ENCODE measurements at places on chromosomes 7 and 10.
A peak's percentile ranks its signal among the peaks of the same experiment; 100 is the strongest.

DNA sequence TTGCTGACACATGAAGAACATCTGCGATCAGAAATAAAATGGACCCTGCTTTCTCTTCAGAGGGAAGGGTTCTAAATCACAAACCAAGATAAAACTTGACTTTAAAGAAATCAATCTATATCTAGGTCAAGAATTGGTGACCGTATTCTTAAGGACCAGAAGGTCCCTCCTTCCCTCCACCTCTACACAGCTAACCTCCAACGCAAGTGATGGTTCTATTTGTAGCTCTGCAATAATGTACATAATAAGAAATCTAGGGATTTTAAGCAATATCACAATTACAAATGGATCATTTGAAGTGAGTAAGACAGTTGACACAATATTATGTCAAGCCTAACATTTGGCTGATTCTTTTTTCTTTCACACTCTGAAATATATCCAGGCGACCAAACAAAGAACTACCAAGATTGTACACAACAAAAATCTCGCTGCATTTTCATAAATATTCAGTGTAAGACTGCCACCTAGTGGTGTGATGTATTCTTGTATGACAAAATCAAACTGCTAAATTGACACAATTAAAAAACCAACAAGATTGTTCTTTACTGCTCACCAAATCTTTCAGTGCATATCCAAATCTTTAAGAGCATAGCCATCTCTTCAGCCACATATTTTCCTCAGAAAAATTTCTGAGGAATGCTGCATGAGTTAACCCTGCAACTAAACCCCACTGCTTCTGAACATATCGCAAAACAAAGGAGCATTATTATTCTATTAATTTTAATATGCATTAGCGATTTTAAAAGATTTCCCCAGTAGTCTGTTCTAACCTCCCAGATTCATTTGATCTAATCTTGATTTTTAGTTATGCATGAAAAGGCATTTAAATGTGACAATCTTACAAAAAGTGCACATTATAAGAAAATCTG, 44.5 kb downstream of the ICA1 start:
- DNase-seq: peak; percentile 78

GRCh38 chr10:118501637-118502440, 93.6 kb downstream of the PRLHR start:
- peak; percentile 22 for DNase-seq

DNA sequence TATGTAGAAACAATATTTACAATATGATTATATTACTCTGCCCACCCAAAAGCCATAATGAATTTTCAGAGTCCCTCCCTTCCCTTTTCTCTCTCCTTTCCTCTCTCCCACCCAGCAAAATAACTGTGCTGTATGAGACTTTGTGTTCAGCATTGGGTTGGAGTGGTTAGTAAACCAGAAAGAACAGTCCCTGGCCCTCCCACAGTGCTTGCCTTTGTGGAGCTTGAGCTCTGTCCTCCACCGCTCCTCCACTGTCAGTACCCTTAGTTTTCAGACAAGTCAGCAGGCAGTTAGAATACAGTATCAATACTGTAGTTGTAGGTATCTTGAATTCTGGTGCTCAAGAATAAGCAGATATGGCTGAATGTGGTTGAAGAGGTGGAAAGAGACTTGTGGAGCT, 92.7 kb downstream of the CDK14 start:
- no peak for DNase-seq

GRCh38 chr7:38339953-38340819, 66.8 kb upstream of the TARP start:
- no peak for DNase-seq

GRCh38 chr10:132615341-132616169, 78.0 kb downstream of the INPP5A start:
- no peak for DNase-seq

DNA sequence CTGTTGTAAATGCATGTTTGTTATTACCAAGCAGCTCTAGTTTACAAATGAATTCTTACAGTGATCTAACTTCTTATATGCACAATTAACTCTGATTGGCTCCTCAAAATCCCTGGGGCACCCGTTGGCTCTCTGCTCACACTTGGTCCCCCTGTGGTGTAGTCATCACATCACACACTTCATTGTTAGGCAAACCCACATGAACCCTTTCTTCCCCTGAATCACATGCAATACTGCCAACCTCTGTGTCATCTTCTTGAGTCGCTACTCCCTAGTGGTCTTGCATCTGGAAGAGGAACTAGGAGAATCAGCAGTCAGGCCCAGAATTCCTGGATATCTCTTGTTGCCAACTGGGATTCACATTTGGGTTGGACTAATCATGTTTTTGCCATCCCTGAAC, 73.1 kb downstream of the CD36 start:
- no peak for DNase-seq

DNA sequence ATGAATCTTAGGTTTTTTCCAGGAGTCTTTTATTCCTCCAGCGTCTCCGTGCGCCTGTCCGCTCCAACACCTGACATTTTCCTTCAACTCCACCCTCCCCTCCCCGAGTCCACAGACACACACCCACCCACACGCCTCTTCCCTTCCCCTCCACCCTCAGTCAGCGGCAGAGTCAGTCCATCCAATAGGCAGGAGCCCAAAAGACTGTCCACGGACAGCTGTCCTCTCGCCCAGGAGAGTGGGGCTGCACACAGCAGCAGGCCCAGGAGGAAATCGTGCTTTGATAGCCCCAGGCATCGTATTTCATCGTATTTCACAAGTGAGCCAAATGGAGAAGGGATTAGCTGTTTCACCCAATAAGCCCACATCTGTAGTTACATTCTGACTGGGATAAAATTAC, 285.1 kb downstream of the ZEB1 start:
- no peak for DNase-seq

GRCh38 chr7:158406364-158406763, 181.3 kb downstream of the PTPRN2 start:
- no peak for DNase-seq

- DNase-seq: no peak
Measured at GRCh38 chr10:102476466-102477141, 25.3 kb upstream of the C10orf95 start.

DNA sequence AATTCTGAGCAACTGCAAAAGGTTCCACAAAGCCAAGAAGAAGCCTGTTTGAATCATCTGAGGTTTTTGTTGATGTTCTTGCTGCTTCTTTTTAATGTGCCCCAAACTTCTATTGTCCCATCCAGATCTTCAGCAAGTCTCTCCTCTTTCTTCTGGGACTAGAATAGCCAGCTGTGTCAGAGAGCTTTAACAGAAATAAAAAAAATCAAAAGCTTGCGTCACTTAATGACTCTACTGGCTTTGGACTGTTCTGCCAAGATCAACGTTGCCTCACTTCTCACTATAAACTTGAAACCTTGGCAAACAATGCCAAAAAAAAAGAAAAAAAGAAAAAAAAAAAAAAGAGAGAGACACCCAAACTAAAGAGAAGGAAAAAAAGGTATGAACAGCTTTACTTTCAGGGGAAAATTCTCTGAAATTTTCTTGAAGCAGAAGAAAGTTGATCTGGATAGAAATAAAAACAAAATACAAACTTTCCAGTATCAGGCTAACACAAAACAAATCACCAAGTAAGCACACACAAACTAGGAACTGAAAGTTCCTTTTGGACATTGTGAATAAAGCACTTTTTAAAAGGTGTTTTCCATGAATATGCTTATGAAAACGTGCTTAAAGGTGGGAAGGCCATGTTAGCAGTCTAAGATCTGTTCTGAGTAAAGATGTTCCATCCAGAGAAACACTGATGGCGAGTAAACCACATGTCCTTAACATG, 14.8 kb downstream of the USP54 start:
- DNase-seq: peak; percentile 79

GRCh38 chr7:6159524-6160031, 112.8 kb downstream of the CYTH3 start:
- no peak for DNase-seq

- DNase-seq: no peak
Measured at GRCh38 chr10:114437473-114438292, 33.4 kb upstream of the AFAP1L2 start.

Measured in astrocyte of the cerebellum (primary cell).